ENCODE measurements at places on chromosomes 11 and 22.

- DNase-seq: no peak
Measured at GRCh38 chr22:44225091-44225689, 44.5 kb downstream of the PARVG start.

GRCh38 chr22:22068025-22068424 is 85.4 kb upstream of the TOP3B start:
- DNase-seq: no peak

- DNase-seq: no peak
Measured at GRCh38 chr11:109769858-109770257, 323.3 kb upstream of the ZC3H12C start.

DNA sequence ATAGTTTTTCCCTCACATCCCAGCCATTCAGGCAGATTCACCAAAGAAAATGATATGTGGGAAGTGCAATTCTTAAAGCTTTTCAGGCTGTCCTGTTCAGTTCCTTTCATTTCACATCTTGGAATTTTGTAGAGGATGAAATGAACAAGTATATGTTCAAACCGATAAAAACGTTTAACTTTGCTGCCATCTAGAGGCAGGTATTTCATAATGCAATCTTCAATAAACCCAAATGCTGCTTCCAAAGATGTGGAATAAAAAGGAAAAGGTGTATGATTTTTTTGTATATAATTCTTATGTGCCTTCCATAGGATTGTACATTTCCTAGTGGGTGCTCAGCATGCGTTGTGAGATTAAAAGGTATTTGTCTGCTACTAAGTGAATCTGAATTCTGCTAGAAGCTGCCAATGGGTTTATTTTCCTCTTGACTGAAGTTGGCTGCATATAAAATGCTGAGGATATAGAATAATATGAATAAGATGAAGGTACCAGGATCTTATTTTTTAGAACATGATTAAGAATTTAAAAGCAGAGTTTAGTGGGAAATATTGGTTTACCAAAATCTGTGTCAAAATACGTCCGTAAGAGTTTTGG is 199.3 kb downstream of the PGR start:
- DNase-seq: peak; percentile 26

- no peak for DNase-seq
Measured at GRCh38 chr22:36480941-36481392, 473 bp downstream of the TXN2 start.

- peak; percentile 60 for DNase-seq
Measured at GRCh38 chr11:128848815-128849455, 18.2 kb downstream of the KCNJ1 start.

DNA sequence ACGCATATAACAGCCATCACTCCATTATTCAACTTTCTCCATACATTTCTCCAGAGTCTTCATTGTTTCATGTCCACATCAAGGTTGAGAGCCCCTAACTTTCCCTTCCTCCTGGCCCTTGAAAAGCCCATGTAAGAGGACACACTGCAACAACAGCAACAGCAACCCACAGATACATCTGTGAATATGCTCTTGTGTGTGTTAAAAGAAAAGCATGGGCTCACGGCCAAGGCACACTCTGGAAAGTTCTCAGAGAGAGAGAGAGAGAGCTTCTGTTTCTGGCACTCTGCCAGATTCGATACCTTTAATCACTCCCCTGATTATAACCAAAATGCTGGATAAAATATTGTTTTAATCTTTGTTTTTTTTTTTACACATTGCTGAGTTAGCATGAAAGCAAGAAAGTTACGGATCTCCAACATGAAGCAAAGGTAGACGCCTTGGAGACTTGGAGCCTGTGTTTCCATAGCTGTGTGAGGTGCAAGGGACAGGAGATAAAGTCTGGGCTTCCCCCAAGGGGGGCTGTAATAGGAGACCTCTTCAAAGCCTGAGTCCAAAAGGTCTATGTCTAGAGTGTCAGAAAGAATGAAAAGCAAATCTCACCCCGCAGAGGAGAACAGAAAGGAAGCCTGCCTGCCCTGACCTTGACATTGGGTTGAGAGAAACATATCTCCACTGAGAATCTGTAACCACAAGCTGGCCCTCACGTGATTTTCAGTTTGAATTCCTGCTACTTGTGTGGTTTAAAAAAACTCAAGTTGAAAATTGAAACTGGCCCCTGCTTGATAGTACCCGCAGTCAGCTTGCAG is 33.7 kb upstream of the MPPED1 start:
- peak; percentile 69 for DNase-seq

DNA sequence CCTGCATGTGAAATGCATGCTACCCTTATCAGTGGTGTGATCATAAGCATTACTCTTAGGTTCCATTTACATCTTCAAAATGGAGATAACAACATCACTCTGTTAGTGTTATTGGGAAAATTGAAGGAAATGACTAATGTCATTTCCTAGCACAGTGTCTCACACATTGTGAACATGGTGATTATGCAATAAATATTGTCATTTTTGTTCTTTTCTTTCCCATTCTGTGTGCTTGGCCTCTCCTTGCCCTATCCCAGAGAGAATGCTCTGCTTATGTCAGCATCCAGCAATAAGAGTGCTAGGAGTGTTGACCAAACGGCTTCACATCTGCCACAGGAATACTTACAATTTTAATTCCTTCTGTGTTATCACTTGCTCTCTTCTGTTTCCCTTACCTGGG is 1024.1 kb upstream of the CCDC90B start:
- DNase-seq: no peak

DNA sequence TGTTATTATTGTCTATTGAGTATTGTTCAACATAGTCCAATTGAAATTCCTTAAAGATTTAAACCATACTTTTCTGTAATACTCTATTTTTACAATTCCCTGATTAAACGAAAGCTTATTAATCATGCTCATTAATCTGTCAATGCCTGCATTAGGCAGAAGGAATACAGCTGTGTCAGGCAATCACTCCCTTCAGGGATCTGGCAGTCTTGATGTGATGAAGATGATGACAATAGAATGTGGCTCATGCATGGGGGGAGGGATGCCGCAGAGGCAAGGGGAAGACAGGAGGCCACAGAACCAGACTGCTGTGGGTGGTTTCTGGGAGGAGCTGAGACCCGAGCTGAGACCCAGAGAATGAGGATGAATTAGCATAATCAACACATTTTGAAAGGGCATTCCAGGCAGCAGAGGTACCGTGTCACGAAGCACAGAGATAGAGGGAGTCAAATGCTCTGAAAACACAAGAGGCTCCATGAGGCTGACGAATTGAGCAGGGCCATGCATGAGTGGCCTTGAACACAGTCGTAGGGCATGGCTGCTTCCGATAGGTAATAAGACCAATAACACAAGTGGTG is 1075.5 kb downstream of the OPCML start:
- no peak for DNase-seq

DNA sequence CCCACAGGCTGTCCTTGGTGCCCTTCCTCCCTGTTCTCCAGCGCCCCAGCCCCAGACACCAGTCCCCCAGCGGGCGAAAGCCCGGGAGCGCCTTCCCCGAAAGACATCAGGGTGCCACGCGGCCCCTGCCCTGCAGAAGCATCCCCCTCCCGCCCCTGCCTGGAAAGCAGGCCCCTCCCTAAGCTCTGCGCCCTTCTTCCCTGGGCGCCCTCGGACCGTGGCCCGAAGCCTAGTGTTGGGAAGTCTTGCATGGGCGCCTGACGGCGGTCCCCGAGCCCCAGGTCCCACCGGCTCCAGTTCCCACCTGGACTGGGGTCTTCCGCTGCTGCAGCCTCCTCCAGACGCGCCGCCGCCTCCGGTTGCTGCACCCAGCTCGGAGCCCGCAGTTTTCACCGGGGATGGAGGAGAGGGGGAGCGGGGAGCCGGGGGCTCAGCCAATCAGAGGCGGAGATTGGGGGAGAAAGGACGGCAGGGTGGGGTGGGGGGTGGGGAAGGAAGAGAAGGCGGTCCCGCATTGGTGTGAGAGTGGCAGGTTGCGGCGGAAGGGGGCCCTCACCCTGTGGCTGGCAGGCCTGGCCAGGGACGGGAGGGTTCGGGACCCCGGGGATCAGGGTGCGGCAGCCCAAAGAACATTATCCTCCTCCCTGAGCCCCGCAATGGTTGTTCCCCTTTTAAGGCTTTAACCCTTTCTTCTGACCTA is at the start of gene THY1:
Gene THY1 (minus strand): TSS at position 364 of the 700 bp plus-strand sequence. CDS start 2,267 bp downstream, outside the sequence.
- no peak for DNase-seq
